Dermis microvascular lymphatic vessel endothelial cell (primary cell): ENCODE measurements at places on chromosomes 2 and 18. TPM values are rescaled to one million over a fixed set of nuclear protein-coding genes. Genes with fewer than 3 reads are reported as not detected.

DNA sequence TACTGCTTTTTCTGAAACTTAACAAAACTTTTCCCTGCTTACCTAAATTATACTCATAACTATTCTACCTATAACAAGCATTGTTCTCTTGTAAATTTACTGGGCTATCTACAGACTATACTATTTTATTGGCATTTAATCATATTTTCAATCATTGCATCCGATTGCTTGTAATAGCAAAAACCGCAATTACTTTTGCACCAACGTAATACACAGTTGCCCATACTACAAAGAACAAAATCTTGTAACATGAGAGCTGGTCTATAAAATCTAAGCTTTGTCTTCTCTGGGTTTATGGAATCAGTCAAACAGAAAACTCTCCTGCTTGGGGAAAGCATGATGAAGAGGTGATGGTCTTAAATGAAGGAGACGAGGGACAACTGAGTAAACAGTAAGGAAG lies 463.4 kb upstream of the ST6GAL2 start:
- DNase-seq = no peak

- peak; percentile 53 for DNase-seq
These were observed 12.1 kb downstream of the PTMA start for GRCh38 chr2:231720292-231720986.

DNA sequence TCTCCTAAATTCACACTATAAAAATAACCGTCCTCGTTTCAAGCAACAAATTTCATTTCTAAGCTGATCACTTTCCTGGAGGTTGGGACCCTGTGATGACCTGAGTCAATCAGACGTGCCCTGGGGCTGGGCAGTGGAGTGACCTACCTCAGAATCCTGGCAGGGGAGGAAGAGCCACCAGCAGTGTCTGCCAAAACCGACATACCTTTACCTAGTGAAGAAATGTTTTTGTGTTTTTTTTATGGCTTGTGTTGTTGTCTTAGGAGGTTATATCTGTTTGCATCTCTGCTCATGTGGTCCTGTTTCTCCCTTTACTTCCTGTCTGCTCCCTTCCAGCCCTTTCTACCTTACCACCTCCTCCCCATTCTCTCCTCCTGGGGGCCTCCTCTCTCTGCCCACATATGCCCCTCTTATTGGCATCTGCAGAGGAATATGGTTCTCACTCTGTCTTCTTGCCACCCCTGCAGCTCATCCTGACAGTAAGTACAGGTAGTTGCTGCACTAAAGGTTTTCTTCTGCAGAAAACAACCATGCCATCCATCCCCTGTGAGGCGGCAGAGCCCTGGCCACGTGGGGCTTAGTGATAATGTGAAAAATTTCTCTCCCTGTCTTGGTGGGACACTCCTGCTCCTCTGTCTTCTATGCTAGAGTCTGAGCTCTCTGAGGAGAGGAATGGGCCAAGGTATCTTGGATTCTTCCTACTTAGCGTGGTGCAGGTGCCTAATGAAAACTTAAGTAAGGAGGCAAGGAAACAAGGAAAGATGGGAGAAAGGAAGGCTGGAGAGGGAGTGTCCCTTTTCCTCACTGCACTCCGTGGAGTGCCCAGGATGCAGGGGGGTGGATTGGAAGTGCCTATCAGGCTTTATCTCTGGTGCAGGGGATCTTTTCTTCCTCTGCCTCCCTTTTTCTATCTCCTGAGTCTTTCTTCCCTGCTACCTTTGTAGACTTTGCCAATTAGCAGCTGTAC lies 15.4 kb downstream of the ACOXL start:
- no peak for DNase-seq

DNA sequence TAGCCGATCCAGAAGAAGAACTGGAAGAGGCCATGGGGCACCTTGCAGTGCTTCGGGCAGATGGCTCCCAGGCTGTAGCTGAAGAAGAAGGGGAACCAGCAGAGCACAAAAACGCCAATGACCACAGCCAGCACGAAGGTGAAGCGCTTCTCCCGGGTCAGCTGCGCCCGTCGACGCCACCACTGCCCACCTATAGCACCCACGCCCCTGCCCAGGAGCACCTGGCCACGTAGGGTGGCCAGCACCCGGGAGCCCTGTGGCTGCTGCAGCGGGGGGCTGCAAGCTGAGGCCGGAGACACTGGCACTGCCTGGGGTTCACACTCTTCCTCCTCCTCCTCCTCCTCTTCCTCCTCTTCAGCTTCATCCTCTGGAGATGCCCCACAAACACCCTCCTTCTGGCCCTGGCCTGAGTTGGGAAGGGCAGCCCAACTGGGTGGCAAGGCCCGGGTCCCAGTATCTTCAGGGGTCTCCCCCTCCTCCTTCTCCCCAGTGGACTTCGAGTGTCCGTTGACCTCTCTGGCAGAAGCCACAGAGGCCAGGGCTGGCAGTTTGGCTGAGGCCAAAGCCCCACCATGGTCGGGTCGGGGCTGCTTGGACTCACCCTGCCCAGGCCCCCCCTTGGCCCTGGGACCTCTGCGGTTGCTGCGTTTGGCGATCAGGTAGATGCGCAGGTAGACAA lies 1.3 kb downstream of the ADRA2B start:
- DNase-seq = no peak

DNA sequence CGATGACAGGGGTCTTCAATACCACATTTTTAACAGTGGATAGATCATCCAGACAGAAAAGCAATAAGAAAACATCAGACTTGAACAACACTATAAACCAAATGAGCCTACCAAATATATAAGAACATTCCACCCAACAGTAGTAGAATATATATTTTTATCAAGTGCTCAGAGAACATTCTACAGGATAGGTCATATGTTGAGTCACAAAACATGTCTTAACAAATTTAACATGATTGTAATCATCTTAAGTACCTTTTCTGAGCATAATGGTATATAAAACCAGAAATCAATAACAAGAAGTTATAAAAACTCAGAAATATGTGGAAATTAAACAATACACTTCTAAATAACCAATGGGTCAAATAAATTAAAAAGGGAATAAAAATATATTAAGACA lies 194.0 kb upstream of the CYP26B1 start:
- DNase-seq = no peak

GRCh38 chr2:239252801-239253200 lies 148.0 kb downstream of the HDAC4 start:
- DNase-seq = peak; percentile 81

Gene CRIM1
- total RNA-seq = 375 and 484 TPM in 2 replicates

Gene SPTBN1
- total RNA-seq = 450 and 659 TPM in 2 replicates

Gene ST8SIA5
- total RNA-seq = under 0.01 TPM in 1 of 2 replicates, not detected in the other
